AG09319 (cell line): ENCODE measurements at places on chromosomes 1 and 21.

DNA sequence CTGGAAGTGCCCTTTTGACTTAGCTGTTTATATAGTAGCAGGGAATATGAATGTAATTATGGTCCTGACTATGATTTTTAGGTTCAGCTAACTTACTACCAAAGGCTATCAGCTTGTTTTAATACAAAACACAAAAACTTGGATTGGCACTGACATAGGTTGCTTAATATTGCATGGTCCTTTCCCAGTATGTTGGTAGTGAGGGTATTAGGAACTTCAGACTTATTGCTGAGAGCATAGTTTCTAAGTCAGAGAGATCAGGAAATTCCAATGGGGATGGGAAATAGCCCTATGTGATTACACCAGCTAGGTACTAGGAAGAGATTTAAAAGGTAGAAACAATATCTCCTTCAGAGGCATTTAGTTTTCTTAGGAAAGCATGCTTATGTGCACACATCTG, 7.7 kb downstream of the ARID1A start:
- no peak for DNase-seq

DNA sequence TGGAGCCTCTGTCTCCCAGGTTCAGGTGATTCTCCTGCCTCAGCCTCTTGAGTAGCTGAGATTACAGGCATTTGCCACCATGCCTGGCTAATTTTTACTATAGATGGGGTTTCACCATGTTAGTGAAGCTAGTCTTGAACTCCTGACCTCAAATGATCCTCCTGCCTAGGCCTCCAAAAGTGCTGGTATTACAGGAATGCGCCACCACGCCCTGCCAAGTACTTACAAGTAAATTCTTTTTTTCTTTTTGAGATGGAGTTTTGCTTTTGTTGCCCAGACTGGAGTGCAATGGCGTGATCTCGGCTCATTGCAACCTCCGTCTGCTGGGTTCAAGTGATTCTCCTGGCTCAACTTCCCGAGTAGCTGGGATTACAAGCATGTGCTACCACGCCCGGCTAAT, 42.5 kb downstream of the RPRD2 start:
- no peak for DNase-seq

DNA sequence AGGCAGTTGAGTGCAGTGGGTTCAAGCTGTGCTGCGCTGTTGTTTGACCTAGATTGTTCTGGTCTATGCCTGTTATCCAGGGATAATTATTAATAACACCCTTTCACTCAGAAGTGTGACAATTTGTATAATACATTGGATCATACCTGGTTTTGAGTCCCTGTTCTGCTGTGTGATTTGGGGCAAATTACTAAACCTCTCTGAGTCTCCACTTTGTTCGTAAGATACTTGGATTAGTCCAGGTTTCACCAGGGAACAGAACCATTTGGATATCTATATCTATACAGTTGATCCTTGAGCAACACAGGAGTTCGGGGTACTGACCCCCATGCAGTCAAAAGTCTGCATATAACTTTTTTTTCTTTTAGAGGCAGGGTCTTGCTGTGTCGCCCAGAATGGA, 2.3 kb downstream of the NENF start:
- DNase-seq: no peak

DNA sequence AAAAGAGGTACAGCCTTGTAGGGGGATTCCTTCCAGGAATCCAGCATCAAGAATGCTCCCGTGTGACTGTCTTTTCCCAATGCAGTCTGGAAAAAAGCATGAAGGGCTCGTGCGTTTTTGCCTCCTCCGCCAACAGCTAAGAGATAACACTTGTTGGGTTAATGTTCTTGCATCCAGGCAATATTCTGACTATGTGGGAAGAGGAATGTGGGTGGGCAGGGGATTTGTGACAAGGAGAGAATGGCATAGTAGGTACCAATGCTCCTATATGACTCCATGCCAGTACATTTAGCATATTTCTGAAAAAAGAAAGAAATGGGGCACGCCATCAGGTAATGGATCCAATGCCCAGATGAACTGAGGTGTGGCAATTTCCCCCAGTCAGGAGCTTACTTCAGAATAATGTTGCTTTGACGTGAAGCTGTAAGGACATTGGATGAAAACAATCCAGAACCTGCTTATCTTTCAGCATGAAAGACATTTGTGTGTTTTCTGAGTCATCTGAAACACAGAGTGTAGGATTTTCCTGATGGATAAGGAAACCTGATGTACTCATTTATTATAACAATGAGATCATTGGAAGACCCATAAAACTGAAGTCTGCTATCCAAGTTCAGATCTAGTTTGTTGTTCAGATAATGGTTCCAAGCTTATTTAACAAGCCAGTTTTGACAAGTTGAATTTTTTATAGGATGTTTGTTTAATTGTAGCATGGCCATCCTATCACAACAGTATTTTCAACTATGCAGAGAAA, 105.5 kb downstream of the LYPLAL1 start:
- no peak for DNase-seq

GRCh38 chr1:218887141-218887925, 286.3 kb upstream of the LYPLAL1 start:
- no peak for DNase-seq
